ENCODE measurements at places on chromosomes 5 and 9.

- DNase-seq: no peak
These were observed 2053.1 kb downstream of the EFNA5 start for GRCh38 chr5:105617436-105618215.

DNA sequence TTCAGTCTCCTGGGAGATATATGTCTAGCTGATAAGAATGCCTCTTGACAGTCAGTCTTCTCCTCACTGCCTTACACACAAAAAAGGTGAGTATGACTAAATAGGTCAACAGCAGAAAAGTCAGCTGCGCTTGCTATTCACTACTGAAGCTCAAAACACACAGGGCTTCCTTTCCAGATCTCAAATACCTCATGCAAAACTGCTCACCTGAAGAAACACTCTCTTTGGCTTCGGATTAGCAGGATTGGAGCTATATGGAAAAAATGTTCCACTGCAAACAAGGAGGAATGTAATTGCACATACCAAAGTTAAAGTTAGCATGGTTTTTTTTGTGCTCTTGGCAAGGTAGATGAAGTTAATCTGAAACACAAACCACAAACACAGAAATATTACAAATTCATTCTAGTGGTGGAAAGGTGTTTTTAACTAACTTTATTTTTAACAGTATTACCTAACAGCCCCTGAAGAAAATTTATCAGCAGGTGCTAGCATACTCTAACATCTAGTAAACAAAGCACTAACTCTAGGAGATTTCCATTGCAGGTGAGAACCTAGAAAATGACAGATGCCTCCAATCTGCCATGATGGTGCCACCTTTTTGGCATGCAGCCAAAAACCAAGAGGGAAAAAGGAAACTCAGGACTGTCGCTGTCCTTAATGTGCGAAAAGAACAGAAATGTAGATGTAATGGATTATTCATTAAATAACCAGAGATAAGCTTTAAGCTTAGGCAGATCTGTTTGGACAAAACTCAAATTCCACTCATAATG, 31.8 kb downstream of the ERMP1 start:
- DNase-seq: no peak

GRCh38 chr9:113602126-113603047, 138.9 kb downstream of the RGS3 start:
- peak; percentile 40 for DNase-seq

DNA sequence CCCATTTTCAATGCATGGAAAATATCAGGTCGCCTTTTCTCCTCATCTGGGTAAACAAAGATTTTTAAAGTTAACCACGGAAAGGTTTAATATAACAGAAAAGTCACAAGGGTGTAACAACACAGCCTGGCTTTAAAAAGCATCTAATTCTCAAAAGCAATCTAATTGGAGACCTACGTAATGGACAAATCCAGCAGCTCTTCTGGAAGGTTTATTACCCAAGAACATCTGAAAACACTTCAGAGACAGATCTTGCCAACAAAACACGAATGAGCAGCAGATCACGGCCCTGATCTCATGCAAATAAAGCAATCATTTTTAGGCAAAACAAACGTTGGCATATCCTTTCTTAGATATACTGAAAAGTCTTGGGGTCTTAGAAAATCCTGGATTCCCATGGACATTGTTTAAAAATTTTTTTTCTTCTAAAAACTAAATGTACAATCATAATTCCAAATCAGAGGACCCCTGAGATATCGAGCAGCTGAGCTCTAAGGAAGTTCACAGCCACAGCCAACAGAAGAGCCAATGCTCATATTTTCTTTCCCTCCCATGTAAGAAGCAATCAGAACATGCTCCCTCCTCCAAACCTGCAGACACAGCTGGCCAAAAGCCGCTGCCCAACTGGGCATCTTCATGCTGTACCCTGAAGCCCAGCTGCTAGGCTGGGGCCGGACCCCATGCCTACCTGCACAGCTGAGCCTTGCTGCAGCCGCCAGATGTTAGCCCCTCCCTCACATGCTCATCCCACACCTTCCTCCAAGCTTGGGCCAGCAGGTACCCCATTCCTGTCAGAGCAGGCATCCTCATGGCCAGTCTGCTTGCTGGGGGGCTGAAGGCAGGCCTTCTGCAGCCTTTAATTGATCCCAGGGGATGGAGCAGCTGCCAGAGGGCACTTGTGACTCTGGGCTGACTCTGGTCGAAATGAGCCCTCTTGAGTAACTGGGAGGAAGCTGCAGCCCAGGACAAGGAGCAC, 11.2 kb downstream of the ANKS6 start:
- DNase-seq: no peak

DNA sequence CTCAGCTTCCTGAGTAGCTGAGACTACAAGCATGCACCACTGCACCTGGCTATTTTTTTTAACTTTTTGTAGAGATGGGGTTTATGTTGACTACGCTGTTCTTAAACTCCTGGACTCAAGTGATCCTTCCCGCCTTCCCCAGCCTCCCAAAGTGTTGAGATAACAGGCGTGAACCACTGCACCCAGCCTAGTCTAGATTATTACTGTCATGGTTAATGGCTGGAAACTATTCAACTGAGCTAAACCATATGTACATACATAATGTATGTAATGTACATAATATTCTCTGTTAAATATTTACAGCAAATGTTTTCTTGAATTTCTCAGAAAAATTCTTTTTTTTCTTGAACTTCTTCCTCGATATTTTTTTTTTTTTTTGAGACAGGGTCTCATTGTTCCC, 21.3 kb downstream of the PPP2CA start:
- DNase-seq: no peak

Data from CD4-positive, alpha-beta T cell (primary cell).